ENCODE measurements at places on chromosomes 5 and 9. TPM values are rescaled to one million over a fixed set of nuclear protein-coding genes. Genes with fewer than 3 reads are reported as not detected.

The IL17B gene
- total RNA-seq, result not detected

The SMIM33 gene
- total RNA-seq, result not detected

The DND1 gene
- total RNA-seq, result 0.41 TPM

The GRXCR2 gene
- not detected for total RNA-seq

The ITK gene
- total RNA-seq, result not detected

The SPARC gene
- 438 TPM for total RNA-seq

The PHF24 gene
- total RNA-seq, result 0.35 TPM

The KIF2A gene
- total RNA-seq, result 92.4 TPM

The MSMP gene
- total RNA-seq, result not detected

The SLC34A3 gene
- total RNA-seq, result not detected

The TLX3 gene
- total RNA-seq, result not detected

The FBP2 gene
- not detected for total RNA-seq

The IL7R gene
- total RNA-seq, result 0.25 TPM

The SYNPO gene
- total RNA-seq, result 2.3 TPM

The SPATA6L gene
- 0.55 TPM for total RNA-seq

The PCA3 gene
- total RNA-seq, result not detected

The TMEM38B gene
- 12.4 TPM for total RNA-seq

The LAMC3 gene
- 12.3 TPM for total RNA-seq

The FOXD4L5 gene
- total RNA-seq, result 0.13 TPM

The IRX2 gene
- 47.5 TPM for total RNA-seq

The VAV2 gene
- 37.6 TPM for total RNA-seq

The CAMK4 gene
- 8.3 TPM for total RNA-seq

The ABITRAM gene
- 9.0 TPM for total RNA-seq

The GAPT gene
- total RNA-seq, result not detected

The FBXL17 gene
- 3.4 TPM for total RNA-seq

The KCNMB1 gene
- 0.10 TPM for total RNA-seq

The ALDH1A1 gene
- 0.82 TPM for total RNA-seq

The GFM2 gene
- total RNA-seq, result 30.6 TPM

The HTR1A gene
- 3.8 TPM for total RNA-seq

The SPRY4 gene
- 113 TPM for total RNA-seq

The CDC14B gene
- 43.7 TPM for total RNA-seq

The SOHLH1 gene
- total RNA-seq, result not detected

The ANKRD18A gene
- total RNA-seq, result 13.2 TPM

The RASEF gene
- total RNA-seq, result 4.3 TPM

The PCDHA7 gene
- total RNA-seq, result 2.7 TPM

The MLANA gene
- not detected for total RNA-seq

The FAM78A gene
- 3.1 TPM for total RNA-seq

The TPRN gene
- total RNA-seq, result 27.2 TPM

The GPRIN1 gene
- 12.8 TPM for total RNA-seq

The PCDHB5 gene
- 2.8 TPM for total RNA-seq

The RCL1 gene
- 29.7 TPM for total RNA-seq

The C5 gene
- total RNA-seq, result 0.15 TPM
